ENCODE measurements at places on chromosomes 5 and 9. TPM values are rescaled to one million over a fixed set of nuclear protein-coding genes. Genes with fewer than 3 reads are reported as not detected.

DNA sequence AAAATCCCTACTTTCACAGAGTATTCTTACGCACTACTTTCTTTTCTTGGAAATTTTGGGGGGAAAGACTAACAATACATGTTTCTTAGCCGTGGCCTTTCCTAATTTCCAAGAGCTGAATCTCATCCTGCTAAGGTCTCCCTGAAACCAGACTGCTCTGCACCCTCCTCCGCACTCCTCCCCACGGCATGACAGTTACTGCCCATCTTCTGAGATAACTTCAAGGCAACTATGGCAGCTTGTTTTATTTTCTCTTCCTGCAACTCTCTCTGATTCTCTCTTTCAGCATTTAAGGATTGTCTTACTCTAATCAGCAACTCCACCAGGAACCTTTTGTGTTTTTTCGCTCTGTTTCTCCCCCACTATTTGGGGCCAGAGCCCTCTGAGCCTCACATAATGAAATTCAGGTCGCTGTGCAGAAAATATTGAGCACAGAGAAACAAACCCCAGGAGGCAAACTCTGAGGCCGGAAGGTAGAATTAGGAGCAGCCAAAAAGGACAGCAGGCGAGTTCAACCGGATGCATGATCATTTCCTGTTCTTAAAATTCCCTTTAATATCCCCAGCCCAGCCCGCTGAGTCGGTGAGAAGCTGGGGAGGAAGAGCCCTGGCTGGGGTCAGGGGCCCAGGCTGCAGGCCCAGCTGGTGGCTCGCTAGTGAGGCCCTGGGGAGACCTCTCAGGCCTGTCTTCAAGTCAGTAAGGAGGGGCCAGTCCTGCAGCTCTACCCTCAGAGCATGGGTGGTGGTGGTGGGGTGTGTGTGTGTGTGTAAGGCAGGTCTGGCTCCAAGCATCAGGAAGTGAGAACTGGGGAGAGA, 213.6 kb upstream of the S1PR3 start:
- no peak for DNase-seq

- no peak for DNase-seq
These were observed 157.1 kb upstream of the COL5A1 start for GRCh38 chr9:134484479-134484878.

DNA sequence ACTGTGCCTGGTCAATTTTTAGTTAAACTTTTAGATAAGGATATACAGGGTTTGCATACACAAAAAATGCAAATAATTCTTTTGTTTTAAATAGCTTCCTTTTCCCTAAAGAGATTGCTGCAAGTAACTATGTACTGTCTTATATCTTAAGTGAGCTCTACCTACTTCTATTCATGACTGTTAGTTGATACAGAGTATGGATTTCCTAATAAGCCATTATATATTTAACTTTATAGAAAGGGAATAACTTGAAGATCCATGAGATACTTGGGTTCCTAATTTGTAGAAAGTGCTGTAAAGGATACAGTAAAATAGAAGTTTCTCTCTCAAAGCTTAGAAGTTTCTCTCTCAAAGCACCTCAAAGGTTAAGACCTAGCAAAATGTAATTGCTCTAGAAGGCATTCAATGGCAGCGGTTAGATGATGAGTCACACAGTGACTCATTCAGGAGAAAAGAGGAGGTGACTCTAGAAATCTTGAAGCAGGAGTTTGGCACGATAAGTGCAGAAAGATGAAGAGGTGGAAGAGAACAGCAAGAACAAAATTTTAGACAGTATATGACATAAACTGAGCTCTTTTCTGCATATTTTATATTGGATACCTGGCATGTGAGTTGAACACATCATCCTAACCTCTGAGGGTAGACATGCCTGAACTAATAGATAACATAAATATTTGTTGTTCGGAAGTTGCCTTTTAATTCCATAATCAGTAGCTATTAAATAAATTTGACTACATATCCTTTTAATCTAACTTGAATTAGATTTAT, 5.5 kb upstream of the DNAJC21 start:
- no peak for DNase-seq

DNA sequence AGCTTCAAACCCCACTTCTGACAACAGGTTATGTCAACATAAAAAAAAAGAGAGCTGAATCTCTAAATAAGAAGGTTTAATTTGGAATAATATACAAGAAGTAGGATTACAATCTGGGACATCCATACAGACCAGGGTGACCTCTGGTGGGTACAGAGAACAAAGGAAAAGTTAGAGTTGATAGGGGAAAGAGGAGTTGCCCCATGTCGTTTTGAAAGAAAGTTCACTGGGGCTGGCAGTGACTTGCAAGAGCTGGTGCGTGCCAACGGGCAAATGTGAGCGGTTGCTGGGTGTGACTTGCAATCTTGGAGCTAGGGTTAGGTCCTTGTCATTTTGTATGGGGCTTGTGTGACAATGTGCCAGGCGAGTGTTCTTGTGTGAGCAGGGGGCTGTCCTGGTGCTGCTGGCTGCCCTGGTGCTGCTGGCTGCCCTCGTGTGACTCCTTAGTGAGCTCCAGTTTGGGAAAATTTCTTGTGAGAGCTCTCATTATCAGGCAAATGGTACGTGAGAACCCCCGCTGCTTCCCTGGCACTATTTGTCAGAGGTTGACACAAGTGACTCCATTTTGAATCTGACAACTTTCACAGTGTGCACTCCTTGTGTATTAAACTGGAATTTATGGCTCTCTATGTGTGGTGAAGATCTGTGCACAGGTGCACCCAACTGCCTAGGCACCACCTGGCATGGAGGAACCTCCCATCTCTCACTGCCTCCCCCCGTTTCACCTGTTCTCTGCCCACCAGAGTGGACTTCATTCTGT, 69.8 kb downstream of the UBE2QL1 start:
- DNase-seq, result no peak

DNA sequence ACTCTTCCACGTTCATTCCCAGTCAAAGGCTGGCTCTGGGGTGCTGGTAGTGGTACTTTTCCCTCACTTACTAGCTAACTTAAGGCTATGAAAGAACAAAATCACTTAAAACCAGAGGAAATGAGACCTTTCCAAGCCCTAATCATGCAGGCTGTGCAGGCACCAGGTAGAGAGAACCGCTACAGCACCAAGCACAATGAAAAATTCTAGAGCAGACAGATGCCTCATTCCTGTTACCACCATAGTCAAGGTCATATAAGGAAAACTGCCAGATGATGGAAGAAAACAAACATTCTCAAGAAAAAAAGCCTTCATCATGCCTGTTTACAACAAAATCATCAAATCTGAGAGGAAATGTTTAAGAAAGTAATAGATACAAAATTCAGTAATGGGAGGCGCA, 374.4 kb upstream of the PDE4D start:
- no peak for DNase-seq

DNA sequence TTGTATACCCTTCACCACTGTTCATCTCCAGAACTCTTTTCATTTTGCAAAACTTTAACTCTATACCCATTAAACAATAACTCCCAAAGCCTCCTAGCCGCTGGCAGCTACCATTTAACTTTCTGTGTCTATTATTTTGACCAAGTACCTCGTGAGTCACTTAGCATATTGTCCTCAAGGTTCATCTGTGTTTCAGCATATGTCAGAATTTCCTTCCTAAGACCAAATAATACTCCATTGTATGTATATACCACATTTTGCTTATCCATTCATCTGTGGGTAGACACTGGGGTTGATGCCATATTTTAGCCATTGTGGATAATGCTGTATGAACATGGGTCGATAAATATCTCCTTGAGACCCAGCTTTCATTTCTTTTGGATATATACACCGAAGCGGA, 17.4 kb downstream of the ERBIN start:
- no peak for DNase-seq

DNA sequence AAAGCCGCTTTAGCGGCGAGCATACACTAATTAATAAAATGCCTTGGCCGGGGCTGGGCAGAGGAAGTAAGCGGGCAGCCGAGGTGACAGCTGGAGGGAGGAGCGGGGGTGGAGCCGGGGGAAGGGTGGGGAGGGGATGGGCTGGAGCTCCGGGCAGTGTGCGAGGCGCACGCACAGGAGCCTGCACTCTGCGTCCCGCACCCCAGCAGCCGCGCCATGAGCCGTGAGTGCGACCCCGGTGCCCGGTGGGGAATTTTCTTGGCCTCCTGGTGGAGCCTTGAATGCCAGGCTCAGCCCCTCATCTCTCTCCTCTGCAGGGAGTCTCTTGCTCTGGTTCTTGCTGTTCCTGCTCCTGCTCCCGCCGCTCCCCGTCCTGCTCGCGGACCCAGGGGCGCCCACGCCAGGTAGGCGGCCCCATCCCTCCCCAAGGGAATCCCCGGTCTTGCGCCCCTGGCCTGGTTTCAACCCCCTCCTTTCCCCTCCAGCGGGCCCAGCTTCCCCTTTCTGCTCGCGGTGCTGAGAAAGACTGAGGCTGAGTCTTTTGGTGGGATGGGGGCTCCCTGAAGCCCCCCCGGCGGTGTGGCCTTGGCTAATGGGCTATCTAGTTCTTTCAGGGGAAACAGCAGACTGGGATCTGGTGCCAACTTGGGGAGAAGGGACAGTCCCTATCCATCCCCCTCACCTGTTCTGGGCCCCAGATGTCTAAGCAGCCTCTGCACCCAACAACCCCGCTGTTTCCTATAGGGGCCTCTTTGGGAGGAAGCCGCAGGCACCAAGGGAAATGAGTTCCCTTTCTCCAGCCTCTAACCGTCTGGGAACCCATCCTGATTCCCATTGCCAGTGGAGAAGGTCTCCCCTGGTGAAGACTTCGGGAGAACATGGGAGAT, at the start of gene PTGS1:
Gene PTGS1 (plus strand): TSS at position 156 of the 887 bp plus-strand sequence. CDS start 61 bp downstream, at position 217.
- DNase-seq, result no peak

DNA sequence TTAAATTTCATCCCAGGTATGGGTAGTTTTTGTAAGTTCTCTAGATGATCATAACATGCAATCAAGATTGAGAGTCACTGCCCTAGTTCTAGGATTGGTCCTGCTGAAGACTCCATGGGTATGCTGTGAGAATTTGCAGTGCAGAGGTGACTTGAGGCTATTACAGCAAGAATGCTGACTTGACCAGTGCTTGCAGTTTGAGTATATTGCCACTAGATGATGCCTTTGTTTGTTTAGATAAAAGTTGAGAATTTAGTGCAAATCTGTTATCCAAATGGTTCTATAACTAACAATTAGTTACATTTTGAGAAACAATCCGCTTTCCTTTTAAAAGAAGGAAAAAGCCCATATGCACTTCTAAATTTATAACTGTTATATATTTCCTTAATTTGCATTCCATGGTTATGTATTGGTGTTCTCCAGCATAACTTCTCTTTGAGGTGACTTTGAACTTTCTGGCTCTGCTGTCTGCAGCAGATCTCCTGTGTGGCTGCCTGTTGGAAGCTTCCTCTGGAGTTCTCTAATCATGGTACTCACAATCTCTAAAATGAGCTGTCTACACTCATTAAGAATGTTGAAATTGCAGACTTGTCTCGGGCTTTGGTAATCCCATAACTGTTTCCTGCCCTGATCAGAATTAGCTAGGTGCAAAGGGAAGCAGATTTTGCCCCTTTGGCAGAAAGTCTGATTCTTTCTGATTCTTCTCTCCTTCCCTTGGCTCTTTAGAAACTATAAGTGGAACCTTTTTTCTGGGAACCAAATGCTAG, 24.9 kb downstream of the MELK start:
- DNase-seq, result no peak

Gene RNF14
- total RNA-seq, result 47.3 TPM

Gene TNC
- total RNA-seq, result 3.2 TPM

- DNase-seq, result no peak
These were observed 142.2 kb downstream of the SNX18 start for GRCh38 chr5:54659700-54660131.

DNA sequence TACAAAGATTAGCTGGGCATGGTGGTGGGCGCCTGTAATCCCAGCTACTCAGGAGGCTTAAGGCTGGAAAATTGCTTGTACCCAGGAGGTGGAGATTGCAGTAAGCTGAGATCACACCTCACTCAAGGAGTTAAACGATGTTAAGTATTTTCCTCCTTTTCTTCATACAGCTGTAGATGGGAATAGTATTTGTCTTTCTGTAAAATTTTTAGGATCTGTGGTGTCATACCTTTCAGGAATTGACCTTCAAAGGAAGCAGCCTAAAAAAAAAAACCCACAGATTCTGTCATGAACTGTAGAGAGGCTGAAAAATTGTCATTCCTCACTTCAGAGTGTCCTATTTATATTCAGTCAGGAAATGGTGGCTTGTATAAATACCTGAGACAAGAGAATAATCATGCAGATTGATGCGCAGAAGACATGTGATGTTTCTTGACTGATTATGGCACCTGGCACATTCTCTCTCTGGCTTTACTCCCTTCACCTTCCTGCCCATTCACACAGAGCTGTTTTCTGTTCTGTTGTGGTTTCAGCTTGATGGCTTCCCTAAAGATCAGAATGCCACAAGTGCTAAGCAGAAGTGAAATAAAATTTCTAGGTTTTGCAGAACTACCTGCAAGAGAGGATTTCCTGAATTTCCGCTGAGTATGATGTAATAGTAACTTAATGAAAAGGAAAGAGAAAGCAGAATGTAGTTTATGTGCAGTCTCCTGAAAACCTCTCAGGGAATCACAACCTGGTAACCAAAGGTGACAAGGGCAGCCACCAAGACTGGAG, 3.8 kb downstream of the IFNA1 start:
- DNase-seq, result no peak

- DNase-seq, result no peak
These were observed 237.5 kb downstream of the SLIT3 start for GRCh38 chr5:169063316-169063953.

Gene GEMIN5
- 24.6 TPM for total RNA-seq

Gene IL3
- not detected for total RNA-seq

- no peak for DNase-seq
These were observed 144.1 kb downstream of the PIK3R1 start for GRCh38 chr5:68359699-68360098.

GRCh38 chr9:26058111-26058895, 380.1 kb upstream of the TUSC1 start:
- no peak for DNase-seq

- DNase-seq, result no peak
These were observed 12.8 kb upstream of the SLC25A51 start for GRCh38 chr9:37916471-37917312.

GRCh38 chr5:80745490-80745889, 90.7 kb upstream of the DHFR start:
- DNase-seq, result no peak

Measured in omental fat pad (tissue), 4 donors.